Stimulated activated CD4-positive, alpha-beta T cell treated with anti-CD3 and anti-CD28 coated beads, Interleukin-2, amount 100 ng/mL, for 24 hours (primary cell): ENCODE measurements at places on chromosomes 4 and X.

GRCh38 chrX:21131346-21131745 is 242.9 kb upstream of the CNKSR2 start:
- DNase-seq: no peak

- no peak for DNase-seq
Observed at GRCh38 chr4:72358483-72358882, 210.5 kb downstream of the ADAMTS3 start.

DNA sequence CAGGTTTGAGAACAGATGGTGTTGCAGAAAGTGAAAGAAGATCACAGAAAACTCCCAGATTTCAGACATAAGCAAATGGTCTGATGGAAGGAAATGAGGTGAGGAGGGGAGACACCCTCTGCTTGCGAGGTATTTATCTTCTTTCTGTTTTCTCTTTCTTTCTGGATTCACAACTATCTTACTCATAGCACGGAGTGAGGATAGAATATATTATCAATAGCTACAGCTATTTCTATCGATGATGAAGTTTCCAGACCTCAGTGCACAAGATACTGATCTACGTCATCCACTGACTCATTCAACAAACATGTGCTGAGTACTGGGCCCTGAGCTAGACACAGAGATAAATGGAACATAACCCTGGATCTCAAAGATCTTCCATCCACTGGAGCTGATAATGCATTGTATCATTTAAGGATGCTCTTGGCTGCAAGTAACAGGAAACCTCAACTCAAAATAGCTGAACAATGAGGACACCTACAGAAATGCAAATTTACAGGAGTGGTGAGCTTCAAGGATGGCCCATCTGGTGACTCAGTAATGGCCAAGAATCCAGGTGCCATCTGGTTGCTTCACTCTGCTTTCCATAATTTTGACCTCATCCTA is 21.2 kb downstream of the SLC2A9 start:
- no peak for DNase-seq

- DNase-seq: no peak
Observed at GRCh38 chrX:68994135-68994890, 165.5 kb downstream of the EFNB1 start.

DNA sequence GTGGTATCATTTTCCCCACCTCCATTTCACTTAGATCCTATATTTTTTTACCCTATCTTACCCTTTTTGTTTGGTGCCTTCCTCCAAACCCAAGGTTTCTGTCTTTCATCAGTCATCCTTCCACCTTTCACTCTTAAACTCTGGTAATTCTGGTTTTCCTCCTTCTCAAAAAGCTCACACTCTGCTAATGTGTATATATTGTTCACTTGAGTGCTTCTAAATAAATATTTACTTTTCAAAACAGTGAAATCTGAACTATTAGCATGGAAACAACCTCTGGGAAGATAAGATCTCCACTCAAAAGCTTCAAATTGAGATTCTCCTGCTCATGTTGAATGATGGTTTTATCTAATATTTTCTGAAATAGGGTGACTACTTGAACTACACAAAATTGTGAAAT is 21.5 kb downstream of the XIAP start:
- DNase-seq: no peak

- DNase-seq: peak; percentile 71
Observed at GRCh38 chr4:83252782-83253405, 31.7 kb downstream of the COQ2 start.

- peak; percentile 26 for DNase-seq
Observed at GRCh38 chr4:116358633-116359222, 726.6 kb downstream of the TRAM1L1 start.

DNA sequence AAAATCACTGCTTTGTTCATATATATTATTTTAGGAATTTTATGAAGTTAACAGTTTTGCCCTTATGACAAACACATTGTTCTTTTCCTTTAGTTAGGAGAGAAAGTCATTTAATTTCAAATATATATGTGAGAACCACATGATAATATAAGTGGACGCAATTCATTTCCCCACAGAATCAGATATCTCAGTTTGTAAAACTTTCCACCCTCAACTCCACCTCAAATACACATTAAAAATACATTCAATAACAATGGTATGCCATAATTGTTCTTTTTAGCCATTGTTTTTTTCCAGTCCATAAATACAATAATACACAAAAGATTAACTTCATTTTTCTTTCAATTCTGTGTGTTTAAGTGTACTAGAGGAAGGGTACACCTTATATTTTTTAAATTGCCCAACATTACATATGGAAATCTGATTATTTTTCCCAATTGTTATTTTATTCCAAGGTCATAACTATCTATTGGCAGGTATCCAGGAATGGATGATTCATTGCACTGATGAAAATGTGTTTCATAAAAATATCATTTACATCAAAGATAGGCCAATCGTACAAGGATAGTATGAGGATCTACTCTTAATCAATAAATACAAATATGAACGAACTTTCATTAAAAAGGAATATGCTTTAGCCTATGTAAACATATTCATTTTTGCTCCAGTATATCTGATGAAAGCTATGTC is 125.0 kb downstream of the PPP3CA start:
- no peak for DNase-seq

- no peak for DNase-seq
Observed at GRCh38 chr4:138775890-138776289, 239.7 kb upstream of the NOCT start.

DNA sequence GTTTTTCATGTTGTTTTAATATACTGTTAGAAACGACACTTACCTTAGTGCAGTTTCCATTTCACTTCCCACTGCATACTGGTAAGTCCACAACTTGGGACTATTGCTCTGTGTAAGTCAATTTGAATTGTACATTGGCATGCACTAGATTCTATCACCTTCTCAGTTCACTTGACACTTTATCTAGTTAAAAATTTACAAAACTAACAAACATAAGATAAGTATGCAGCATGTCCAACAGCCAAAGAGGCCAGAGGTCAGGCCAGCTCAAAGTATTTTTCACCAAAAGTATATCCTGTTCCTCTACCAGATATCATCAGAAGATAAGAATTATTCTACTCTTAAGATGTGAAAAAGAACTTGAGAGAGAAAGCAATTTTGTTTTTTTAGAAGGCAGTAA is 75.9 kb downstream of the QRFPR start:
- DNase-seq: no peak

DNA sequence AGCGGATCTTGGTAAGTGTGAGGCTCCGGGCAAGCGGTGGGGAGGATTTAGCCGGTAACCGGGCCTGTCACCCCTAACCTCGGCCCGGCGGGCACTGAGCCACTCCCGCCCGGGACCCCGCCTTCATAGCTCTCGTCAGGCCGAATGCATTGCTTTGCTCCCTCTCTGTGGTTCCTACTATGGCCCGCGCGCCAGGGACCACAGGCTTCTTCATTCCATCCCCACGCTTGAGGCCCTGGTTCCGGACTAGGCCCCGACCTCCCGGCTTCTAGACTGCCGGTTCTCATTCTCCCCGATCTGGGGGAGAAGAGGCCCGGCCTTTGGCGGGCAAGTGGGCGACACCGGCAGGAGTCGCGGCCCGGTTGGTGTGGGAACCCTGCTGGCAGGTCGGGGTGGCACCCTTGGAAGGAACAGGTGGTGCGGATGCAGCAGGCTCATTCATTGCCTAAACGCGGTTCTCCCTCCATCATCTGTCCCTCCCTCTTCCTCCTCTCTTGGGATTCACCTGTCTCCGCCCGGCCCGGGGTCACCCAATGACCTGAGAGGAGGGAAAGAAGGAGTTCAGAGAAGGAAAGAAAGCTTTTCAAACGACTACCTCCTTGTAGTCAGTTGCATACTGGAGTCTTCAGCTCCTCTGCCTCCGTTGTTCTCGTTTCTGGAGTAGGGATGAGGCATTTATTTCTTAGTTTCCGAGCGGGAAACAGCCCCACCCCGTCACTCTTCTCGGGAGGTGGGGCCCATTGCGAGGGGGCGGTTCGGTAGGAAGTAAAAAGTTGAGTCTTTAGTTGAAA is at the start of gene NDUFC1:
TSS of gene NDUFC1 (minus strand) at position 657 of the 791 bp plus-strand sequence. CDS start 6,679 bp downstream, outside the sequence.
- DNase-seq: peak; percentile 69

- peak; percentile 78 for DNase-seq
Observed at GRCh38 chr4:70705183-70706043, 16.4 kb upstream of the RUFY3 start.
